ENCODE measurements at places on chromosomes 13 and 19.

GRCh38 chr13:97640268-97640667 lies 206.3 kb downstream of the RAP2A start:
- DNase-seq = no peak

DNA sequence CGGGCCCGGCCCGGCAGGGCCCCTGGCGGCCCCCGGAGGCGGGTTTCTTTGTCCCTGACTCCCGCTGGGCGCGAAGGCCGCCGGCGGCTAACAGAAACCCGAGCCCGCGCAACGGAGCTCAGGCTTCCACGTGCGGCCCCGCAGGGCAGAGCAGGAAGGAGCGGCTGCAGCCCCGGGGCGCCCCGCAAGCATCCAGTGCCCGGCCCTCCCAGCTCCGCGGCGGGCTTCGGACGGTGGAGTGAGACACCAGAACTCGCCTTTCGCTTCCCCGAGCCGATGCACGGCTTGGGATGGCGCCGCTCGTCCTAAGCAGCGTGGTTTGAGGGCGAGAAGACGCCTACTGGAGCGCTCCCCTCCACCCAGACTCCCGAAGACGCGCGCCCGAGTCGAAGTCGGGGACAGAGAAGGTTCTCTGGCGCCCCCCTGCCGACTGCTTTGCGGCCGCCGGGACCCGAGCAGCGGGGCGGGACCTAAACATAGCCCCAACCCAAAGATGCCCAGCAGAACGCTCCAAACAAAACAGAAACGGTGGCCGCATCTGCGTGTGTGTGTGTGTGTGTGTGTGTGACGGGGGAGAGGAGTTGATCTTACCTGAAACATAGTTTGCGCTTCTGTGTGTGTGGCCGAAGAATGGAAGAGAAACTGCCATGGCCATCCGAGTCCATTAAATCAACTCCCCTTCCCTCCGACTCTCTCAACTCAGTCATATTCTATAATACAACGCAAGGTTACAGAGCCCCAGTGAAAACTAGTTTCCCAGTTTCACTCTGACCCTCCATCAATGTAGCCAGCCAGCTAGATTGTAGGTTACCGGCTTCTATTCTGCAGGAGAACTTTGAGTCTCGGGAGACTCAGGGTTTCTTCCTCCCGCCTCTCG lies 629 bp upstream of the FGF9 start:
- peak; percentile 50 for DNase-seq

GRCh38 chr13:47092202-47092601 lies 195.3 kb upstream of the HTR2A start:
- no peak for DNase-seq

DNA sequence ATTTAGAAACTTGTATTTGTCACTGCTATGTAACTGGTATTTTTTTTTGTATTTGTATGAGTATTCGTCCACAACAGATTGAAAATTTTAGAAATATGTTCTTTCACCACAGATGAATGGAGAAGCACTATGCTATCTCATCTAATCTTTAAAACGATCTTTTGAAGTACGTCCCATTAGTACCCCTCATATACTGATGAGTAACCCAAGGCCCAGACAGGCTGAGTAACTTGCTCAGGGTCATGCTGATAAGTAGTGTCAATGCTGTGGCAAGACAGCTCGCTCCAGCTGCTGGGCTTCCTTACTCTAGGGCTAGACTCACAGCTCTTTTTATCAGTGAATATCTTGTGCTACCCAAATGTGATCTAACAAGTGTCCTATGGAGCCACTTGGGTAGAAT lies 154.2 kb downstream of the SUCLA2 start:
- DNase-seq = no peak

DNA sequence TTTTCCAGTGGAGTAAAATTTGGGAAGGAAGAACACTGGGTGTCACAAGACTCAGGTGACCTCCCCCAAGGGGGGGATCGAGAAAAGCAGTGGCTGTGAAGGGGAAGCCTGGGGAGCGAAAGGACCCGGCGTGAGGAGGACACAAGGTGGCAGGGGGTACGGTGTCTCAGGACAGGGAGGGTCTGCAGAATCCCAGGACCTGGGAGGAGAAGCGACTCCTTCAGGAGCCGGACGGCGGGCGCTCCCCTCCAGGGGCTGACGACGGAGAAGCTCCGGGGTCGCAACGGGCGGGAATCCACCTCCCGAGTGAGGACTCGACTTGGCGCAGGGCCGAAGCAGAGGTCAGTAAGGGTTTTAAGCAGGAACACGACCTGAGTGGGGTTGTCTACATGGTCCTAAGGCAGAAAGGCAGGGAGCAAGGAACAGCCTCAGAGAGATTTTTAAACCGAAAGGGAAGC lies 529 bp downstream of the ZNF836 start:
- no peak for DNase-seq

- no peak for DNase-seq
Observed at GRCh38 chr19:27759896-27760295, 1453.1 kb downstream of the UQCRFS1 start.

- DNase-seq = no peak
Observed at GRCh38 chr19:6376512-6377190, 918 bp upstream of the PSPN start.

DNA sequence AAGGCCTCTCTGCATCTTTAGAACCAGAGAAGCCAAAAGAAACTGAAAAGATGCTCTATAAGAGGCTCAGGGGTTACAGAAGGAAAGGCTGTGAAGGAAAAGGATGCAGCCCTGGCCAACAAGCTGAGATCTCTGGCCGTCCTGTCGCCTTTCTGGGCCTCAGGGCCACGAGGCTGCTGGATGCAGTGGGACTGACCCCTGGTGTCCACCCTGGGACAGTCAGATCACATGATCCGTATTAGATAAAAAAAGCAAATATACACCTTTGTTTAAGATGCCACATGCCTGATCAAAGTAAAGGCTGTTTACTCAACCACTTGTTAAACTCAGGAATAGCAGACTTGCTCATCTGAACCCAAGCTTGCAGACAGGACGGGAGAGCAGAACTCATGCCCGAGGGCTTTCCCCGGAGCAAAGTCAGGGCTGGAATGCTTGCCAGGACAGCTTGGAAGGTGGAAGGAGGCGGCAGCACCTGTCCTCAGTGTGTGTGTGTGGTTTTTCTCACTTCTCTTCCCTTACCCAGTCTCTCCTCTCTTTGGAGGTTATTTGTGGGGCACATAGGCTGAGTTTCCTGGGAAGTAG lies 206.5 kb upstream of the TSHZ3 start:
- no peak for DNase-seq

DNA sequence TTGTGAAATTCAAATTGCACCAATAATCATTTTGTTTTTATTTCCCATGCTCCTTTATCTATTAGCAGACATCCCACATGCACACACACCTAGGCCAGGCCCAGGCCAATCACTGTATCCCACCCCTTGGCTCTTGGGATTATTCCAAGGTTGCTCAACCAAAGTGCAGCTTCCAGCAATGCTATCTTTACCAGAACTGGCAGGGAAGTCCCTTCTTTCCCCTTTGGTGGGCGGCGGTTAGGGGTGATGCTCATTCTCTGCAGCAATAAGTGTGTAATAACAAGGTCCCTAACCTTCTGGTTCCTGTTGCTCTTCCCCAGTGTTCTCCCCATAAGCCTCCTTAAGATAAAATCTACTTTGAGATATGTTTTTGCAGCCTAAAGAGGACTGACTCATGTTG lies 18.3 kb upstream of the KCTD12 start:
- DNase-seq = no peak

- no peak for DNase-seq
Observed at GRCh38 chr19:5681391-5682106, 722 bp downstream of the HSD11B1L start.

DNA sequence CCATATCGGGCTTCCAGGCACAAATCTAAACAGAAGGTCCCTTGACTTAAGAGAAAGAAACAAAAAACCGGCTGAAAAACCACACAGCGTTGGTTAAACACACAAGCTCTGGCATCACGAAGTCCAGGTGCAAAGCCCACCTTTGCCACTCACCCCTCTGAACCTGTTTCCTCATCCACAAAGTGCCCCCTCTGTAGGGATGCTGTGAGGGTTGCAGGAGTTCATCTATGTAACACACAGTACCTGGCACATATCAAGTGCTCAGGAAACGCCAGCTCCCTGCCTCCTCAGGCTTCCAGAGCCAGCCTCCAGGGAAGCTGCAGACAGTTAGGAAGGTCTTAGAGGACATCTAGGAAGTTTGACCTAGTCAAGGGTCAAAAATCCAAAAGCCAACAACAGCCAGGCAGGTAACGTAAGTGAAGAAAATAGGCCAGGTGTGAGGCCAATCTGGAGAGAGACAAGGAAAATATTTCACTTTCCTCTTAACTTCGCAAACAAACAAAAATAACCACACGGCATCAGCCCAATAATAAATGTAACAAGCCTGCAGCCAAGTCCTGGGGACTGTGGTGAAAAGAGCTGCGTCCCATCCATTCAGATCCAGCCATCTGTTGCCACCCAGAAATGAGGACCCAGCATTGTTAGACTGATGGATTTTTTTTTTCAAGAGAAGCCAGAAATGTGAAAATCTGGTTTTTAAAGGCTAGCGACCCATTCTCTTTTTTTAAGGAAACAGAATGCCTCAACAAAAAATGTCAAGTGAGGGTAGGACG lies 10.0 kb downstream of the KDELR1 start:
- no peak for DNase-seq

GRCh38 chr19:19610376-19611202 lies 7.9 kb downstream of the PBX4 start:
- no peak for DNase-seq

- DNase-seq = peak; percentile 91
Observed at GRCh38 chr19:21568816-21569493, 63.6 kb downstream of the ZNF429 start.

DNA sequence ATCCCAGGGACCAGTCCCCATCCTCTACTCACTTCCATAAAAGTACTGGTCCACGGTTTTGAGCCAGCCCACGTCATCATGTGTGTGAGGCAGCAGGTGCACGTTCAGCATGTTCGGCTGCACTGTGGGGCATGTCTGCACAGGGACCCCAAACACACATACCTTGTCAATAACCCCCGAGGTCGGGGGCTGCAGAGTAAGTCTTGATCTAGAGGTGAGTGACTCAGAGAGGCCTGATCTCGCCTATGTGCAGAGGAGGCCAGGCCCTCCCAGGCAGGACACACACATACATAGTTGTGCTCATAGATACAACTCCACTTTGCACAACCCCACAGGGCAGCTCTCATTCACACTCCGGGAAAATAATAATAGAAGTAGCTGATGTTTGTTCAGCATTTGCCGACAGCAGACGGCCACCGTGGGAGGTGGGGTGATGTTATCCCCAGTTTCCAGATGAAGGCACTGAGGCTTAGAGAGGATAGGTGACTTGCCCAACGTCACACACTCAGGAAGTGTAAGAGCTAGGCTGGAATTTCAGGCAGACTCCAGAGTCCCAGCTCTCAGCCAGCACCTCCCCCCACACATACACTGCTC lies 774 bp downstream of the MAN2B1 start:
- DNase-seq = no peak

DNA sequence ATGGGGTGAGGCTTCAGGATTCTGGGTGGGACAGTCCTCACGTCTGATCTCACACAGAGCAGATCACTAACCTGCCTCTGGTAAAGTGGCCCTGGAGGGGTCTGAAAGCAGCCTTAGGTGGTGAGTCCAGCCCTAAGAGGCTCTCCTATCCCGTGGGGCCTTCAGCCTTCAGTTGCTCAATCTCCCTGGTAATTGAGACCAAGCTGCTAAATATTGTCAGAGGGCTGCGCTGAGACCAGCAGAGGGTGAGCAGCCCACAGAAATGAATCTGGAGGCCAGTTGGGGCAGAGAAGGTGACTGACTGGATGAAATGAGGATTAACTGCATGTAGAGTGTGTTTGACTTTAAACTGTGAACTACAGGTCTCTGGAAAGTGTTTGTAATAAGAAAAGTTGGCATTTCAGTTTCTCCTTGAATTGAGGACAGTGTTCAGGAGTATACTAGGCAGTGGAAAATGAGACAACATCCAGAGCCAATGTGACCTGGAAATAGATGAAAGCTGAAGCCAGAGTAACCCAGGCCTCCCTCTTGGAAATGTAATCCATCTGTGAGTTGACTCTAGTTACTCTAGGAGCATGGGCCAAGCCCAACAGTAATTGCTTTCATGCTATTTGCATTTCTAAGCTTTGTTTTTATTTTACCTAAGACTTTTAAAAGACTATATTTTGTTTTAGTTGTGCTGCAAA lies 14.3 kb upstream of the HSPH1 start:
- DNase-seq = no peak

DNA sequence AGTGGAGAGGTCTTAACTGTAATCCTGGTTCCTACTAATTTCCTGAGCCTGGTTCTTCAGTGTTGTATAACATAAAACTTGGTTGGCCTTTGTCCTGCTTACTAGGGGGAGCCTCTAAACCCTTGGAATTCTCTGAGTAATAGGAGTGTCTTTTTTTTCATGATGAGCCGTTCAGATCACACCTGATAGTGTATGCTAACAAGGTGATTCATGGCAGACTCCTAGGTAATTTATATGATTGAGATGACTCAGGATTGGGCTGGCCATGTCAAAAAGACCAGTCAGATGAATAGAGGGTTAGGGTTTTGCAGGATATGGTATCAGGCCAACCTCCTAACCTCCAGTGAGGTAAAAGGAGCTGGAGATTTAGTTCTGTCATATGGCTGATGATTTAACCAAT lies 135.8 kb upstream of the KLF12 start:
- no peak for DNase-seq

- DNase-seq = no peak
Observed at GRCh38 chr19:15935167-15935702, 906 bp upstream of the CYP4F11 start.

DNA sequence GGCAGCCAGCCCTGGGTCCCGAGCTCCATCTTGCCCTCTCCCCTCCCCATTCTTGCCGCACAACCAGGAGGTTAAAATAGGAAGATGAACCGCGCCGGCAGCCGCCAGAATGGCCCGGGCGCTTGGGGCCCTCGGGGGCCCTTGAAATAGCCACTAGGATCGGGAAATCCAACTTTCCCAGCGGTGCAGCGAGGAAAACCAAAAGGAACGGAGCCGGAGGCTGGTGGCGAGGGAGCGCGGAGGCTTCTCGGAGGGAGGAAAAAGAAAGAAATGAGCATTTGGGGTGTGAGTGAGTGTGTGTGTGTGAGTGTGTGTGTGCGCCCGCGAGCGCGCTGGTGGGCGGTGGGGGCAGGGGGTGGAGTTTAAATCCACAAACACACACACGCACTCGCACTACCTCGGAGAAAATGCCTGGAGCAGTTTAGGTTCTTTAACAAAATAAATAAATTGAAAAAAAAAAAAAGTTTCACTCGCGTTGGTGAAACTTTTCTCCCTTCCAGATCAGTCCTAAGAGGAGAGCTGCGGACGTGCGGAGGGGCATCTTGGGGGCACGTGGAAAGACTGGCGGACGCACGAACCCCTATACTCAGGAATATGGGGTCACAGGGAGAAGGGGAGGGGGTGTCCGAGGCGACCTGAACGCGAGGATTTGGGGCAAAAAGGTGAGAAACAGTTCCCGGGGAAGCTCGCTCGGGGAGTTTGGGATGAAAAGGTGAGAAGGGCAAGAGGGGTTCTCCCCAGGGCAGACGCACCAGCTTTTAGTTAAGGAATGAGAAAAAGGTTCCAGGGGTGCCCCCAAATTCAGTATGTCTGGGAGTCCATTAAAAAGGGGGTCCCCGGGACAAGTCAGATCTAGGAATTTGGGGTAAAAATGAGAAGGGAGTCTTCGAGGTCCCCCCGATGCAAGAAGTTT lies 1.3 kb downstream of the RFX2 start:
- DNase-seq = peak; percentile 51
